ENCODE measurements at places on chromosomes 16 and 17. TPM values are rescaled to one million over a fixed set of nuclear protein-coding genes. Genes with fewer than 3 reads are reported as not detected.

The KRTAP3-1 gene
- not detected for total RNA-seq

The SPIRE2 gene
- total RNA-seq: 3.9 TPM

The TBC1D26 gene
- total RNA-seq: not detected

The CBX2 gene
- 3.8 TPM for total RNA-seq

The KLHL10 gene
- total RNA-seq: 0.32 TPM

The PRCD gene
- 0.64 TPM for total RNA-seq

The BCAR1 gene
- 33.0 TPM for total RNA-seq

- ATAC-seq: no peak
These were observed 37.5 kb upstream of the DHX40 start for GRCh38 chr17:59527931-59528330.

GRCh38 chr16:10608687-10609401, 28.4 kb upstream of the EMP2 start:
- peak; percentile 35 for ATAC-seq

- ATAC-seq: no peak
These were observed 5.7 kb downstream of the PSMD11 start for GRCh38 chr17:32449963-32450362.

GRCh38 chr17:40322358-40323315, 13.7 kb downstream of the RARA start:
- ATAC-seq: peak; percentile 3

GRCh38 chr16:83813823-83814658, 6.3 kb downstream of the HSBP1 start:
- ATAC-seq: peak; percentile 80

DNA sequence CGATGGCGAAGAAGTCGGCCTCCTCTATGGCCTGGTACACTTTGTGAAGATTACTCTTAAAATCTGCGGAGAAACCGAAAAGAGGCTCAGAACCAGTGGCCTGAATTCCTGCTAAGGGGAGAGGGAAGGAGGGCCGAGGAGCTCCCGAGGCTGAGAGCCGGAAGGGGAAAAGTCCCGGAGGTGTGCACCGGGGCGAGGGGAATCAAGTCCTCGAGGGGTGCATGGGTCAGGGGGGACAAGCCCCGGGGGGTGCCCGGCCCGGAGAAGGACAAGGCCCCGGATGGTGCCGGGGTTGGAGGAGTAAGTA, 495 bp downstream of the PARN start:
- no peak for ATAC-seq

- ATAC-seq: peak; percentile 35
These were observed 5.2 kb upstream of the CDH8 start for GRCh38 chr16:62041401-62041800.

- no peak for ATAC-seq
These were observed 4.8 kb downstream of the SYNGR2 start for GRCh38 chr17:78173097-78173715.

- no peak for ATAC-seq
These were observed 420.2 kb upstream of the GOT2 start for GRCh38 chr16:59154295-59154694.

DNA sequence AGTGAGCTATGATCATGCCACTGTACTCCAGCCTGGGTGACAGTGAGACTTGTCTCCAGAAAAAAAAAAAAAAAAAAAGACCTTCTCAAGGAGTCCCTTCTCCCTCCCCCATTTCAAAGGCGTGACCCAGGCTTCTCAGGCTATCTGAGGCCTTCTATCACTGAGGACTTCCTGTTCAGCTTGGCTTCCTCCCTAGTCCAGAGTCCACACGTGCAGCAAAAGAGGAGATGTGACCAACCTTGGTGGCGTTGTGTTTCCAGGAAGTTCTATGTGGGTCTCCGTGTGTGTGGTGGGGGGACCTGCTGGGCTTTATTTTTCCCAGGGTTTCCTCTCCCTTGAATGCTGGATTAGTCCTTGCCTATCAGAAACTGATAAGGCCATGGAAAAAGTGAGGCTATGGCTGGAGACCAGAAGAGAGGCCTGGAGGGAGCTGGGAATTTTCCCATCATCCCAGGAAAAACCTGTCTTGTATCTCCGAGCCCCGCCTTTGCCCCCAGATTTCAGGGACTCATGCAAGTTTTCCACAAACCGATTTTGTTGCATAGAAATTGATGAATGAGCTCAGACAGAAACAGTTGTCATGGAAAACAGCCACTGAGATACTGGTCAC, 148.1 kb downstream of the SALL1 start:
- ATAC-seq: no peak

GRCh38 chr17:62980842-62981241, 14.8 kb downstream of the TANC2 start:
- no peak for ATAC-seq

DNA sequence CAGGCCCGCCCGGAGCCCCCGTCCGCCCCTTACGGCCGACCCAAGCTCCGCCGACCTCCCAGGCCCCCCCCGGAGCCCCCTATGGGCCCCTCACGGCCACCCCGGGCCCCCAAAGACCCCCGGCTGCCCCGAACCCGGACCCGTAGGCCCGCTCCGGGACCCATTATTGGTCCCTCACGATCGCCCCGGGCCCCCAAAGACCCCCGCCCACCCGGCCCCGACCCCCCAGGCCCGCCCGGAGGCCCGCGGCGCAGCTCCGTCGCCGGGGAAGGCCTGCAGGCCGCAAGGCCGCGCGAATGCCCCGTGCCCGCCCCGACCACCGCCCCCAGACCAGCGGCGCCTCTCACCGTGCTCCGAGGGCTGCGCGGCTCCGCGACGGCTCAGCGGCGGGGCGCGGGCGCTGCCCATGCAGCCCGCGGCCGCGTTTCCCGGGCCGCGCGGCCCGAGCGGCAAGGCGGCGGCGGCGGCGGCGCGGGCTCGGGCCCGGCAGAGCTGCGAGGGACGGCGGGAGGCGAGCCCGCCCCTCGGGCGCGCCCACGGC, 393 bp downstream of the ANKRD11 start:
- ATAC-seq: no peak

- no peak for ATAC-seq
These were observed 263.1 kb upstream of the TNRC6C start for GRCh38 chr17:77695386-77695785.

GRCh38 chr17:48752399-48753288, 24.1 kb upstream of the HOXB13 start:
- ATAC-seq: no peak

DNA sequence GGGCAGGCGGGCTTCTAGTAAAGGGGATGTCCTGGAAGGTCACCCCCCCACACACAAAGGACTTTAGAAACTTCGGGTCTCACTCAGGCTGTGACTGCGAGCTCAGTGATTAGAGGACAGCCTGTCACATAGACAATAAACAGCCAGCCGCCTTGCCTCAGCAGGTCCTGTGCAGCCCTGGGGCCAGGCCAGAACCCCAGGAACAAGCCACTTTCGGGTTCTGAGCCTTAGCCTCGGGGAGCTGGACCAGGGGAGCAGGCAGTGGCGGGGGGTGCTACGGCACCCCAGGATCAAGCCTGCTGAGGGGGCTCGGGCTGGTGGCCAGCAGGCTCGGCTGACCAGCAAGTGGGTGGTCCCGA, 1.1 kb downstream of the GAS7 start:
- ATAC-seq: no peak

DNA sequence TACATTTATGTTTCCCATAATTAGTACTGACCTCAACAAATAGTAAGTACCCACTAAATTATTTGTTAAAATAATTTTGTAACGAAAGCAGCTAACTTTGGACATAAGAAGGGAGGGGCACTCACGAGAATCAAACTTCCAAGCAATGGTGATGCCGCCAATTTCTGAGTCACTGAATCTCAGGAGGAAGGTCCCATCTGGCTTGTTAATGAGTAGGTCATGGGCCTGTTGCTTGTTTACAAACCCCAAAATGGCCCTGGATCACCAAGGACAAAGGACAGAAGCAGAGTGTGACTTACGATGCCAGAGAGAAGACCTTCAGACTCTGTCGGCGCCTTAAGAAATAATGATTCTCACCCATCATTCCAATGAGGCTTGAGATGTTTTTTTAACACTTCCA, 15.8 kb upstream of the GHDC start:
- no peak for ATAC-seq

GRCh38 chr17:39659279-39660010, 5.7 kb upstream of the TCAP start:
- no peak for ATAC-seq

DNA sequence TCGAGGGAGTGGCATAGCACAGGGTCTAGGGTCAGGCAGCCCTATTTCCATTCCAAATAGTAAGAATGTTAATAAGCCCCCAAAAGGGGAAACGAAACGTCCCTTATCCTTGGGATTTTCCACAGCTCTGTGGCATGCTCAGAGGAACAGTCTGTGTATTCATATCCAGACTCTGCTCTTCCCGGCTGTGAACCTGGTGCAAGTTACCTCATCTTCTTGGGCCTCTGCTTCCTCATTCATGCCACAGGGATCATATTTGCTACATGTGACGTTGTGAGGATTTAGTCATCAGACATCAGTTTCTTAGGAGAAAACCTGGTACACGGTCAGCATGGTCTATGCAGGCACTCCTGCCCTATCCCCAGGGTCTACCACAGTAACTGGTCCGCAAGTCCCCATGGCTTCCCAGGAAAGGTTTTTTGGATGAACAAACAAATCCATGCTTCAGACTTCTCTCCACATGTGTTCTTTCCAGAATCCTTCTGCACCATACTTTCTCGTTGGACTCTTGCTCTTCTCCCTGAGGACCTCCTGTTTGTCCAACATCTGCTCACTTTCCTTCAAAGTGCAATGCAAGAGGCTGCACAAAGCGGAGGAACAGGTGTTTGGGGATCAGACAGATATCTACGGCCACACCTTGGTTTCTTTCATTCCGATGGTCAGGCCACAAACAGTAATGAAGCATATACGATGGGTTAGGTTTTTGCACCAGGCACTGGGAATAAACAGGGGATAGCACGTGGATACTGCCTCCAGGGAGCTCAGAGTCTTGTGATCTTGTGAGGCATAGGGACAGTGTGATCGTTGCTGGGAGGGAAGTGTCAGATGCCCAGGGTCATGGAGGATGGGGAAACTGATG, 17.7 kb downstream of the GLP2R start:
- no peak for ATAC-seq

- no peak for ATAC-seq
These were observed at the start of gene ADAMTS18 for GRCh38 chr16:77434530-77435271. Gene ADAMTS18 (minus strand): TSS chr16:77435034. CDS start chr16:77434695, 339 bp downstream.

GRCh38 chr17:73340093-73340596, 28.3 kb upstream of the CDC42EP4 start:
- peak; percentile 88 for ATAC-seq

DNA sequence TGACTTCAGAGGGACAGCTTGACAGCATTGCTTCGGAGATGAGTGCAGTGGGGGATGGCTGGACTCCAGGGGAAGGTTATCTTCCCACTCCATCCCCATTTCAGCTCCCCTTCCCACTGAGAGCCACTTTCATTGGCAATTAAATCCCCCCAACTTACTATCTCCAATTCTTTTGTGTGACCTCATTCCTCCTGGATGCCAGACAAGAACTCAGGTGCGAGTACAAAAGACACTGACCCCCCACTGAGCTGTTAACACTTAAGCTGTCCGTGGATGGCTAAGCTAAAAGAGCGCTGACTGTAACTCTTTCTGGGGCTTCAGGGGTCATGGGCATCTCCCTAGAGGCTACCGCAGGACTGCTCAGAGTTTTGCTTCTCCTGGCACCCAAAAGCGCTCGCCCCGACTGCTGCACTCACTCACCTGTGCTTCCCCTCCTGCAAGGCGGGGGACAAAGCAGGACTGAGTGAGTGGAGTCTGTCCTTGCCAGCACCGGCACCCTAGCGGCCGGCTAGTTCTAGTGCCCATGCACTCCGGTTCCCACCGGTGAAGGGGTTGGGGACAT, 44.8 kb upstream of the FBXO47 start:
- ATAC-seq: no peak

DNA sequence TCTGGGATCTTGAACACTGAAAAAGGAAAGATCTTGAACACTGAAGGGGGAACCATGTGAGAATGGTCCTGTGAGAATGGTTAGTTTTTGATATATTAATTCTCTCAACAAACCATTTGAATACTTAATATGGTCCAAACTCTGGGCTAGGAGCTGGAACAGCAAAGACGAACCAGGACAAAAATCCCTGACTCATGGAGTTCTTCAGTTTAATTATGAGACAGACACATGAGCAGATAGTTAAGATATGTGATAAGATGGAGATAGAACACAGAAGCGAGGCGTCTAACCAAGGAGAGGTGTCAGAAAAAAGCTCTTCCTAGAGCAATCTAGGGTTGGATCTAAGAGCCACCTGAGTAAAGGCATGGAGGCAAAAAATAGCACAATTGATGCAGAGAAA, 1.6 kb downstream of the CKLF start:
- no peak for ATAC-seq

- ATAC-seq: peak; percentile 33
These were observed 16.8 kb downstream of the CDR2 start for GRCh38 chr16:22357635-22357971.

DNA sequence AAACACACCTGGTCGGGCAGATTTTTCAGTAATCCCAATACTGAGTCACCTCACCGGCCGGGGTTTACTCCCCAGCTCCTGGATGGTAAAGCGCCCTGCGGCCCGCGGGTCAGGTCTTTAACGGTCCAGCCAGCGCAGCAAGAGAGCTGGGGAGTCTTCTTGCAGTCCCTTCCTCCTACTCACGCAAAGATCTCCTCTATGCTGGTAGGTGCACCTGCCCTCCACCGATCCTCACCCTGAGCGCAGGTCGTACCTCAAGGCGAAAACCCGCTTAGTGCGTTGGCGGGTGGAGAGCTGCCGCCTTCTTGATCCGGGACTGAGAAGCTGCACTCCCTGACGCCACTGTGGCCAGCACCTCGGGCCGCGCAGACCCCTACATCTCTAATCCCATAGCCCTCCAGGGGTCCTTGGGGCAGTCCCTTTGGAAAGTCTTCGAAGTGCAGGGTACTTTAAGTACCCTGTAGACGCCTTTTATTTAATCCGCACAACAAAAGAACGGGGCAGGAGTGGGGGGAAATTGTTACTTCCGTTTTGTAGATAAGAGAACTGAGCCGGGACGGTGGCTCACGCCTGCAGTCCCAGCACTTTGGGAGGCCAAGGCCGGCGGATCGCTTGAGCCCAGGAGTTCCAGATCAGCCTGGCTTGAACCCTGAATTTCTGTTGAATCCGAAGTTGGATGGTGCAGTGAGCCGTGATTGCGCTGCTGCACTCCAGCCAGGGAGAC, 10.4 kb upstream of the HOXB13 start:
- ATAC-seq: peak; percentile 59

GRCh38 chr17:11618861-11619566, 20.7 kb downstream of the DNAH9 start:
- peak; percentile 85 for ATAC-seq

GRCh38 chr16:71778780-71779179, 29.9 kb downstream of the AP1G1 start:
- ATAC-seq: no peak

DNA sequence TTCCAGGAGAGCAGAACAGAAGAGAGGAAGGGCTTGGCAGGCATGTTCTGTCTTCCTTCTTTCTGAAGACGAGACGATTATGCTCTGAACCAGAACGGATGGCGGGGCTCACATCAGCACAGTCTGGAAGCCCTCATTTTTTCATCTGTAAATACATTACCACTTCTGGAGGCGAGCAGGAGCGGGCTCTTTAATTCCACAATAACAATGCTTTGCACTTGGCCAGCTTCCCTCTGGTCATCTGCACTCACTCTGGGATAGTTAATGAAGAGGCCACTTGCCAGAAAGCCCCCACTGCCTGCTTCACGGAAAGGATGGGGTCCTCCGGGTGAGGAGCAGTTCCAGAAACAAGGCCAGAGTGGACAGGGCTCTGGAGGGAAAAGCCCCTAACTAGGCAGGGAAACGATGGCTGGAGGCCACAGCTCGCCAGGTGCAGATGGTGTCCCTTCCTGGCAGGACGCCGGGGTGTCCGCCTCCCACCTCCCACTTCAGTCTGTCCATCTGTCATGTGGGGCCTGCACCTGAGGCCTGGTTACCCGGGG, 13.1 kb upstream of the BCAR1 start:
- ATAC-seq: no peak

Measured in esophagus mucosa (tissue), 1 donor.